ENCODE measurements at places on chromosomes 5 and 9.
A peak's percentile ranks its signal among the peaks of the same experiment; 100 is the strongest.

DNA sequence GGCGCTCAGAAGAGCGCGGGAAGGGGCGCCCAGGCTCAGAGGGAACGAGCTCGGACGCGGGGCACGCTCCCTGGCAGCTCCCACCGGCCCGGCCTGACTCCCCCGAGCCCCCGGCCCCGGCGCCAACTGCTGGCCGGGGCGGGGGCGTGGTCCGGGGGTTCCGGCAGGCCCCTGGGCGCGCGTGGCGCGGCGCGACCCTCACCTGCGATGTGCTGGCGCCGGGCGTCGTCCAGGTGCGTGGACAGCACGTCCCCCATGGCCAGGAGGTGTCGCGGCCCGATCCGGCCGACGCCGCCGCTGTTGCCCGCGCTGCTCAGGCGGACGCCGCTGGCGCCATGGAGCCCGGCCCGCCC lies 43.5 kb upstream of the STXBP1 start:
- DNase-seq, result no peak

DNA sequence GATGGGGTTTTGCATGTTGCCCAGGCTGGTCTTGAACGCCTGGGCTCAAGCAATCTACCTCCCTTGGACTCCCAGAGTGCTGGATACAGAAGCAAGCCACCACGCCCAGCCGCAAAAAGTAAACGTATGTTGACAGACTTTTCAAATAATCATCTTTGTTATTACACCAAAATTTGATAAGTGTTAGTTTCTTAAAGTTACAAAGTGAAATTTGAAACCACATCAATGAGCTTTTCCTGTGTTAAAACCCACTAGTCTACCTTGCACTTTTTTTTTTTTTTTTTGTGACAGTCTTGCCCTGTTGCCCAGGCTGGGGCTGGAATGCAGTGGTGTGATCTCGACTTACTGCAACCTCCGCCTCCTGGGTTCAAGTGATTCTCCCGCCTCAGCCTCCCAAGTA lies 29.9 kb downstream of the SPACA9 start:
- DNase-seq, result no peak

DNA sequence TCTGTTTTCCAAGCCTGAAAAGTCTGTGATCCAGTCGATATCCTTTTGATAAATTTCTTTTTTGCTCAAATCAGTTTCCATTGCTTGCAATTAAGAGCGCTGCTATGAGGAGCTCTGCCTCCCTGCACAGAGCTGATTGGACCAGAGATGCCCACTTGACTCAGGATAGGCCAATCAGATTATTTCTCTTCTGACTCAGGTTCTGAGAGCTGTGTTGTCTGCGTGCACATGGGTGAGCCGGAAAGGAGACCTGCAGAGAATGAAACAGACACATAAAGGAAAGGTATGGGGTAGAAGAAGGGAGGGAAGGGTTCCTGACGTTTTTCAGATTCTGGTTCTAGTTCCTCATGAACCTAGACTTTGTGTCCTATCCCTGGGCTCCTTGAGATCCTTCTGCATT lies 15.8 kb upstream of the FABP6 start:
- peak; percentile 61 for DNase-seq

DNA sequence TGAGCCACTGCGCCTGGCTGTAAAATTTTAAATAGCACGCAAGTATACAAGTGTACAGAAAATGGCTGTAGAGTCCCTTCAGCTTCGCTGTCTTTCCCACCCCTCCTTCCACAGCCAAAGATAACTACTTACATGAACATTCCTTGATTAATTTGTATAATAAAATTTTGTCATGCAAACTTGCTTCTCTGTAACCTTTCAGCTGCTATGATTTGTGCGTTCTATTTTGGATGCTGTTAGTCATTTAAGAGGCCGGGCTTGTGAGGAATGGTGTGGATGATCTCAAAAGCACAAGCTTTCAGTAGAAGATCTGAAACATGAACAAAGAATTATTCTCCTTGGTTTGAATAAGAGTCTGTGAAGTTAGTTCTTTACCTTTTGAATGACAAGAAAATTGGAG lies 115.0 kb upstream of the TLE1 start:
- DNase-seq, result no peak

- peak; percentile 7 for DNase-seq
Measured at GRCh38 chr9:131304676-131305355, 15.3 kb downstream of the PLPP7 start.

- DNase-seq, result no peak
Measured at GRCh38 chr5:67081261-67081660, 115.3 kb downstream of the CD180 start.

GRCh38 chr9:108786901-108787689 lies 68.7 kb downstream of the ACTL7B start:
- DNase-seq, result no peak

- DNase-seq, result no peak
Measured at GRCh38 chr5:154758493-154758892, 3.3 kb downstream of the LARP1 start.

DNA sequence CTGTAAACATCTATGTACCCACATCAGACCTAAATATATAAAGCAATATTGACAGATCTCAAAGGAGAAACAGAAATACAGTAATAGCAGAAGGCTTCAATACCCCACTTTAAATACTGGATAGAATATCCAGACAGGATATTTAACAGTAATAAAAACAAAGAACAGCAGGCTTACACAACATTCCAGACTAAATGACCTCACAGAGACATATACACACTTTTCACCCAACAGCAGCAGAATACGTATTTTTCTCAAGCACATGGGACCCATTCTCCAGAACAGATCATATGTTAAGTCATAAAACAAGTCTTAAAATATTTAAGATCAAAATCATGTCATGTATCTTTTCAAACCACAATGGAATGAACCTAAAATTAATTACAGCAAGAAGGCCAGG lies 76.8 kb downstream of the CAMSAP1 start:
- DNase-seq, result no peak

GRCh38 chr9:110531776-110532175 lies 47.8 kb downstream of the SVEP1 start:
- no peak for DNase-seq

DNA sequence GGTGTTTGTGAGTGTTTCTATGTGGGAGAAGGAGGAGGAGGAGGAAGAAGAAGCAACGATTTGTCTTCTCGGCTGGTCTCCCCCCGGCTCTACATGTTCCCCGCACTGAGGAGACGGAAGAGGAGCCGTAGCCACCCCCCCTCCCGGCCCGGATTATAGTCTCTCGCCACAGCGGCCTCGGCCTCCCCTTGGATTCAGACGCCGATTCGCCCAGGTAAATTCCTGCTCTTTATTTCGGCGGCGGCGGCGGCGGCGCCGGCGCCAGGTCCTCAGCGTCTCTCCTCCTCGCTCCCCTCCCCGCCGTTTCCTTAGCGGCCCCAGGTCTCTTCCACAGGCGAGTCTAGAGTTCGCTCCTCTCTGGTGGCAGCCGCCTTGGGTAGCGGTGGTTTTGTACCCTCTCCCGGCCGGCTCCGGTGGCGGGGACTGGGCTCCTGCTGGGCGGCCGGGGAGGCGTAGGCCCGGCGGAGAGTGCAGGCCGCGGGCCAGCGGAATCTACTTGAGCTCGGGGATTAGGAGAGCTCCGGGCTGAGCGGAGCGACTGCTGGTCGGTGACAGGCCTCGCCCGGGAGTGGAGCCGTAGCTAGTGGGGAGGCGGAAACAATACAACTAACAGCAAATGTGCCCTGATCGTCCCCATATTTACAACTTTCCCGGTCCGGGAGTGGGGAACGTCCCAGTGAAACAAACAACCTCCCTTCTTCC lies 547 bp downstream of the NIPBL start:
- peak; percentile 63 for DNase-seq

DNA sequence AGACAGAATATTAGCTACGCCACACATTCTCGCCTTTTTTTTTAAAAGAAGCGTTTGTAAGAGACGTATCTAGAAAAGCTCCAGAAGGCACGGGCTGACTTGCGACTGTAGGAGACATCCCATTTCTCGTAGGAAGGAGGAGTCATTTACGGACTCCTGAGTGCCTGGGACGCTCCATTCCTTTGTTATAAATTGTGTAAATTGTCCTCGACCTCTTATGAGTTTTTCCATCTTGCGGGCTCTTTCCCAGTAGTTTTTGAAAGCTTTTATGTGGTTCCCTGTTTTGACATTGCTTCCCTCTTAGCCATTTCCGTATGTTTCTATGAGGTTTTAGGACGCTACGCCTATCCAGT lies 1.0 kb downstream of the RABL6 start:
- no peak for DNase-seq
